ENCODE measurements at places on chromosomes 1 and 21.

DNA sequence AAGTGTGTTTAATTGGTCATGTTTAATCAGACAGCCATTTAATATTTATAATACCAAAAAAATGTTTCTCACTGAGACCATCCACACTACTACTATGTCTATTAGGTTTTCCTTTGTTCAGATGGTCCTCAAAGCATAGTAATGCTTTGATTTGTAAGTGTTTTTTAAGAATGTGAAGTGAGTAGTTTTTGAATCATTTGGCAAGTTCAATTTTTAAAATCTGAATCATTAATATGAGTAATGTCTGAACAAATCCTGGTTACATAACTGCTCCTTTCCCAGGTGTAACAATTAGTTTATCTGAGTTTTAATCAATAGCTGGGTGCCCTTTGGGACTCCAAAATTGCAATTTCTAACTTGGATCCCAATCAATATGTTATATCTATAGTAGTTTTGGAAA, 23.5 kb upstream of the RPL5 start:
- no peak for ATAC-seq

DNA sequence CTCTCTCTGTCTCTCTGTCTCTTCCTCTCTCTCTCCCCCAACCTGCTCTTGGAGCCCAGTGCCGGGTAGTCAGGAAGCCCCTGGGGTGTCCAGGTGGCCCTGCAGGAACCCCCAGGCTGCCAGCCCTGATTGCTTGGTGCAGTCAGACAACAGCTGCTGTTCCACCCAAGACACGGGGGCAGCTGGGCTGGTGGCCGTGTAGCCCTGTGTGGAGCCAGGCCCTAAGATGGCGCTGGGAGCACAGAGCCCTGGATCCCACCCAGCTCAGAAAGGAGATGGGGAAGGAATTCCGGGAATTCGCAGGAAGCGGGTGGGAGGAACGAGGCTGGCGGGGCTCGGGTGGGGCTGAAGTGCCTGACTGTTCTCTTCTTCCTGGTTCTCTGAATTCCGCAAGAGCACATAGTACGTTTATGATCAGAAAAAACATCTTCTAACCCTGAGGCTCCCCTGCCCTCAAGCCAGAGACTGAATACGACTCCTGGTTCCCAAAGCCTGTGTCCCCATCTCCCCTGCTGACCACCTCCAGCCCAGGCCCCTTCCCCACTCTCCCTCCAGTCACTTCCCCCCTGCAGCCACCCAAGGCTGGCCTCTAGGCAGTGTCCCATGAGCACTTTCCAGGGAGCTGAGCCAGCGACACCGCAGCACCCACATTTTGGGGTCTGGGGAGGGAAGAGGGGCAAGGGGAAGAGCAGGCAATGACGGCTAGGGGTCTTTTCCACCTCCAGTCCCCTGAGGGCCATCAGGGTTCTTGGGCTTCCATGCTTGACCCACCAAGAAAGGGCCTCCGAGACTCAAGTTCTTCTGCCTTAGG, 55.0 kb downstream of the WNT9A start:
- ATAC-seq: no peak

DNA sequence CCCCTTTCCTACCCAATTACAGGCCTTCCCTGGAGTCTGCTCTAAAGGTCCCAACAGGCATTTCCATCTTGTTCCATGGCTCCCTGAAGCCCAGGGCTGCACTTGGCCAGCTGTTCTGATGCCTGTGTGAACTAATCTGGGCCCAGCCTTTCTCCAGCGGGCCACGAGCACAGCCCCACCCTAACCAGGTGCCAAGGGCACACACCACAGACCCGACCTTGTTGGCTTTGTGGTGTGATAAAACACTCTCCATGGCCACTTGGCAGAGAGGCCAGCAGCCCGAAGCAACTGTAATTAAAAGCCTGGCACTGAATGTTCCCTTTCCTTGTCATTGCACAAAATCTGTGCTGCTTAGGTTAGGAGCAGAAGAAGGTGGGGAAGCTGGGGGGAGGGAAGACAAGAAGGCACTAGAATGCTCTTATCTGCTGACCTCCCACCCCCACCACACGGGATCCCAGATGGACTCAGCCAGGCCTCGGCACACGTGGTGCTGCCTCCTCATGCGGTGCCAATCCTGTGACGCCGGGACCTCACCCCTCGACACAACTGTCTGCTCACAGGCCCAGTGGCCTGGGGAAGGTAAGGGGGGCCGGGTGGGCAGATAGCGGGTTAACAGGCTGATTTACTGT, 9.9 kb downstream of the HCRTR1 start:
- ATAC-seq: no peak

DNA sequence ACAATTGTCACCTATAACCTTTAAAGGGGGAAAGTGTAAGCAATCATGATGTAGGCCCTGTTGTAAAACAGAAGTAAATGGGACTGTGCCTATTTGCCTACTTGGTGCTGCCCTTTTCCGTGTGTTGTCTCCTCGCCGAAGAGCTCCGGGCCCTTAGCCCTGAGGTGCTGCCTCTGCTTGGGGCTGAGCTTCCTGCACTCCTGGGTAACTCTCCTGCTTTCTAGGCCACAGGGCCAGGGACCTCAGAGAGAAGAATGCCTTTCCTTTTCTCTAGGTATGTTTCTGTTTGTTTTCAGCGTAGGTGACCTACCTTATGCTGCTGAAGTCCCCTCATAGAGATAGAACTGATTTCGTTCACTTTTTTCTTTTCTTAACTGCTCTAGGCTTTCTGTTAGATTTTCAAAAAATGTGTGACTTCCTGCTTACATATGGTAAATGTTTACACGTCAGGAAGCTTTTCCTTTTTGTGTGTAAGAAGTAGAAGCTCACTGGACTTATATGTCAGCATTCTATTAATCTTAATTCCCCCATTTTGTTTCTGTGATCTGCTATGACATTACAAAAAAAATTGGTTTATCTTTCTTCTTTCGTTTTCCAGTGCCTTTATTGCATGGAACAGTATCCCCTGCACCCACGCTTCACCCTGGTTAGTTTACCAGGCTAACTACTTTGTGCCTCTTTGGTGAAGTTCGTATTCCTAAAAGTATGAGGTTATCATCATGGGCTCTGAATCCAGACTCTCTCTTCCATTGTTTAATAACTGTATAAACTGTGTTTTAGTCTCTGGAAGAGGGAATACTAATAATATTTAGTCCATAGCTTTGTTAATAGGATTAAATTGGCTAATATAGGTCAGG, 61.7 kb downstream of the ITSN1 start:
- ATAC-seq: no peak

- ATAC-seq: no peak
Measured at GRCh38 chr1:84259376-84259775, 42.1 kb upstream of the SAMD13 start.

DNA sequence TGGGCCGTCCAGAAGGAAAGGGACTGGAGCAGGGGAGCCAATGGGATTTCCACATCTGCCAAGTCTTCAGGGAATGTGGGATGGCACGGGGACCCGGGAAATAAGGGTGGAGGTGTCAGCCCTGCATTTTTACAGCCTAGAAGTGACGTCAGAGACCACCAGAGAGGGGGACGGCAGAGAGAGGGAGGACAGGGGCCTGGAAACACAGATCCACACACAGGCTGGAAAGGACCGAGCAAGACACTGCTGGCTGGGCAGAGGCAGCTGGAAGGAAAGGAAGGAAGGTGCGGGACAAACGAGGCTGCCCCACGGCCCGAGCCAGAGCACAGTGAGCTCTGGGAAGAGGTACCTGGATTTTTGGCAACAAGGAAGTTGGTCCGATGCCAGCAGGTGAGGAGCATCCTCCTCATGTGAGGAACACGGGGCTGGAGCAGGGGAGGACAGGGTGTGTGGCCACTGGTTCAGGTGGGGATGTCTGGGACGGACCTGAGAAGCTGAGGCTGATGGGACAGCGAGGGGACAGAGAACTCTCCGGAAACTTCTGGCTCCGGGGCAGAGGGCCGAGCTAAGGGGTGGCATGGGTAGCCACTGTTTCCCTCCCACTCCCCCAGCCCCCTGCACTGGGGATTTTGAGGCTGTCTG, 138.3 kb downstream of the PGBD5 start:
- no peak for ATAC-seq

GRCh38 chr1:93155335-93155734, 24.9 kb downstream of the TMED5 start:
- ATAC-seq: no peak

- no peak for ATAC-seq
Measured at GRCh38 chr1:236429715-236430274, 35.7 kb downstream of the EDARADD start.

DNA sequence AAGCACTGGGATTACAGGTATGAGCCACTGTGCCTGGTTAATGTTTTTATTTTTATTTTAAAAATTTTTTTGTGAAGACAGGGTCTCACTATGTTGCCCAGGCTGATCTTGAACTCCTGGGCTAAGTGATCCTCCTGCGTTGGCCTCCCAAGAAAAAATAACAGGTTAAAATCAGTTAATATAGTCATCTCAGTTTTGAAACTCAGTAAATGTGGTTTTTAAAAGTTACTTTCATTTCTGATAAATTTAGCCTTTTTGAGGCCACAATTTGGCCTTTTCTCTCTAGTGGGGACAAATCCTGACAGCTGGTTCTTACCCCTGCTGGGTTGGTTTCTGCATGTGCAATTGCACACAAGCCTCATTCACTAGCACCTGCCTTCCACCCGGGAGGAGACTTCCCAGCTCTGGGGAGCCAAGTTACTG, 13.3 kb downstream of the PMF1 start:
- no peak for ATAC-seq

GRCh38 chr21:33360881-33361602, 36.3 kb downstream of the IFNAR1 start:
- peak; percentile 88 for ATAC-seq

DNA sequence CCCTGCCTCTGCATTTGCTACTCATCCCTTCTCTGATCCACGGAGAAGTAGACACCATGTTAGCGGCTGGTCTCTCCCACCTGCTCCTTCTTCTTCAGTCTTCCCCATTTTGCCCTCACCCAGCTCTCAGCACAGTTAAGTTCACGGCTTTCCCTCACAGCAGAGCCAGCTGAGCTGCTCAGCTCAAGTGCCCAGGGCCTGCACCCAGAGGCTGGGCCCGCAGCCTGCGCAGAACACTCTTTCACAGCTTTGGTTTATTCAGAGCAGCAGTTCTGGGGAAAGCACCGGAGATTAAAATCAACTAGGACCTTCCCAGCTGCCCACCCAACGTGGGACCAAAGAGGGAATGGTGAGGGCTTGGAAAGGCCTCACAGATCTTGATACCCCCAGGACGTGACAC, 38.3 kb upstream of the RGS16 start:
- ATAC-seq: no peak

DNA sequence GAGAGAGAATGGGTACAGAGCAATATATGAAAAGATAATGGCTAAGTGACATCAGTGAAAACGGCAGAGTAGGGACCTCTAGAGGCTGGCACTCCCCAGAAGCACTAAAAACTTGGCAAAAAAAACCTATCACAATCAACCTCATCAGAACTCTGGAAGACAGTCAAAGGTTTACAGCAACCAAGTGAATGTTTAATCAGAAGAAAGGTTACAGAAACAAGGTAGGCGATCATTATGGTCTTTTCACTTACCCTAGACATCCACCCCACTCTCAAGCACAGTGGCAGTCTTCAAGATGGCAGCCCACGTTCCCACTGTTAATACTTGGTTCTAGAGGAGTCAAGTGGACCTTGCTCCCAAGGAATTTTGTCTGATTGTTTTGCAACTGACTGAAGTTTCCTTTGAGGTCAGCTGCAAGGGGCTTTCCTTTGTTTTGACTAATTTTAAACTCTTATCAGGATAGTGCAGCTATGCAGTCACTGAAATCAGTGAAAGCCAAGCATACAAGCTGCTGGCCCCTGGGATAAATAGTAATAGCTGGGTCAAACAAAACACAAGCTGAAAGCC, 7.2 kb downstream of the KIFAP3 start:
- no peak for ATAC-seq

GRCh38 chr1:94805912-94806311, 14.2 kb upstream of the SLC44A3 start:
- ATAC-seq: peak; percentile 52

DNA sequence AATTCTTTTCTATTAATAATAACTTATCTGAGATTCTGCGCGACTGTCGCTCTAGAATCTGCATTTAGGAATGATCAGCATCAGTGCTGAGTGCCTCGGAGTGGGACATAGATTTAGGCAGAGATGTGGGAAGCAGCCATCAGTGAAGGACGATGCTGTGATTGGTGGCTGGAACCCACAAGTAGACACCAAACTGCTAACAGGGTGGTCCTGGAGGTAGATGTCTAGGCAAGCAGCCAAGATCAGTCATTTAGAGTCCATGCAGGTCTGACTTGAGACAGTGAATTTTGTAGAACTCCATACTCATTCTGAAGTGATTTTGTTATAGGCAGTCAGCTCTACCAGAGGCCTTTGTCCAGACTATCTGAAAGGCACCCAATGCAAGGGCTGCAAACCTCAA, 51.8 kb upstream of the LYST start:
- ATAC-seq: no peak

- no peak for ATAC-seq
Measured at GRCh38 chr1:178916448-178917174, 45.7 kb upstream of the ANGPTL1 start.

GRCh38 chr1:100927276-100927675, 31.4 kb downstream of the SLC30A7 start:
- ATAC-seq: no peak

DNA sequence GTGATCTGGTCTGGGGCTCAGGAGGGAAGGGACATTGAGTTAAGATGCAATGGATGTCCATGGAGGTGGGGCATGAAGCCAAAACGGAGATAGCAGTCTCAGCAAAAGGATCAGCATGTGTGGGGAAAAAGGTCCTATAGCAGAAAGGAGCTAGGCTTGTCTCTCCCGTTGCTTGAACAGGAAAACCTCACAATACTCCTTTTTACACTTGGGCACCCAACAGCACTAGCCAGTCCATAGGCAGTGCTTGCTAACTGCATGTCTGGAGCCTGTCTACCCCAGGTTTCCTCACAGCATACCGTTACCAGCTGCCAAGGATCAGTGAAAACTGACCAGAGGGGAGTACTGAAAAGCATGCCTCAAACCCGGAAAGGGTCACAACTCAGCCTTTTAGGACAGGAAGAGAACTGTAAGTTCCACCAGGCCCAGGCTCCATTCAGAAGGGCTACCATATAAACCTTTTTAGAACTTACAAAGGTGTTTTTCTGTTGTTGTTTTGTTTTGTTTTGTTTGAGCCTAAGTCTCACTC, 78.6 kb downstream of the JAK1 start:
- ATAC-seq: no peak

DNA sequence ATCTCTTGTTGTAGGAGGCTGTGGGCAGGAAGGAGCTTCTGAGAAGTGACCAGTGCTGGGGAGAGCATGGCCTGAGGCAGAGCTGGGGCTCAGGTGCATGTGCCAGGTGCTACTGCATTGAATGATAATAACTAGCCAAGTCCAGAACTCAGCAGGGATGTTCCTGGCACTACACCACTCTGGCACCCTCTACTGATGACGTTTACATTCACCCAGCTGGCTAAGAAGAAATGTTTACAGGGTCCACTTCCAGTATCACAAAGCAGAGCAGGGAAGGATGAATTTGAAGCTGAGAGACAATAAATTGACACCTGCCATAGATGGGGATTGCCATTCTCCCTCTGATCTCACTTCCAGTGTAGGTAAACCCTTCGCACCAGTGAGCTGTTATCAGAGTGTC, 411.8 kb downstream of the SETD4 start:
- no peak for ATAC-seq

- no peak for ATAC-seq
Measured at GRCh38 chr1:91476533-91477217, 24.0 kb upstream of the CDC7 start.

Measured in motor neuron (in vitro differentiated cells).